Activated T-helper 1 cell treated with anti-CD3 and anti-CD28 coated beads, Interleukin-2, amount 50 U/mL, for 16 hours (primary cell): ENCODE measurements at places on chromosomes 5 and 9.

GRCh38 chr9:7671847-7672246, 127.7 kb downstream of the DMAC1 start:
- no peak for DNase-seq

DNA sequence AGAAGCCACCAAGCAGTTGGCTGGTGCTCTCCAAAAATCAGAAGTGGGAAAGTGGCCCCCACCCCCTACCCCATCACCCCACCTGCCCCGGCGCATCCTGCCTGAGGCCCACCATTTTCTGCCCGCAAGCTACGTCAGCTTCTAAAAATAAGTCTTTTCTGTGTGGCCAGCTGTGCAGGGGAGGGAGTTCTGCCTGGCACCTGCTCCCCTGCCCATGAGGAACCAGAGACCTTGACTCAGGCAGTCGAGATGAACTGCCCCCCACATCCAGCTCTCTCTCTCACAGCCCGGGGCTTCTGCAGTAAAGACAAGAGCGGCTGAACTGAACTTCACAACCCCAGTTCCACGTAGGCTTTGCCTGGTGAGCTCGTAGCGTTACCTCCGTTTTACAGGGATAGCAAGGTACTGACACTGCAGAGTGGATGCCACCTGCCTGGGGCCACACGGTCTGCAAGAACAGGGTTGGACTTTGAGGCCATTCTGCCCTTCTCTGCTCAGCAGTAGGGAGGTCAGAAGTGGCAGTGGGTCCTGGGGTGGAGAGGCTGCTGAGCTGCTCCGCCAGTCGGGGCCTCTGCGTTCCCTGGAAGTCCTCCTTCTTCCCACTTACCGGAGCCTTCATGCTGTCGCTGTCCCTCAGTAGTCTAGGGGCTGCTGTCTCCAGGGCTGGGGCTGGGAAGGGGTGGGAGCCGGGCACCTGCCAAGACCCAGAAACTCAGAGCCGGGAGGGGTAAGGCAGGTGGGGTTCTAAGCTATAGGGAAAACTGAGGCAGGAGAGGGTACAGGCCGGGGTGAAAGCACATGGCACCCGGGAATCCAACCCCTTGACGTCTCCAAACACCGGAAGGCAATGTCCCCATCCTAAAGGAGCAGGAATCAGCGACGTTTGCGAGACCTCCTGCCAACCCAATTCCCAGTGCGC, 781 bp downstream of the ST6GALNAC4 start:
- DNase-seq, result no peak

DNA sequence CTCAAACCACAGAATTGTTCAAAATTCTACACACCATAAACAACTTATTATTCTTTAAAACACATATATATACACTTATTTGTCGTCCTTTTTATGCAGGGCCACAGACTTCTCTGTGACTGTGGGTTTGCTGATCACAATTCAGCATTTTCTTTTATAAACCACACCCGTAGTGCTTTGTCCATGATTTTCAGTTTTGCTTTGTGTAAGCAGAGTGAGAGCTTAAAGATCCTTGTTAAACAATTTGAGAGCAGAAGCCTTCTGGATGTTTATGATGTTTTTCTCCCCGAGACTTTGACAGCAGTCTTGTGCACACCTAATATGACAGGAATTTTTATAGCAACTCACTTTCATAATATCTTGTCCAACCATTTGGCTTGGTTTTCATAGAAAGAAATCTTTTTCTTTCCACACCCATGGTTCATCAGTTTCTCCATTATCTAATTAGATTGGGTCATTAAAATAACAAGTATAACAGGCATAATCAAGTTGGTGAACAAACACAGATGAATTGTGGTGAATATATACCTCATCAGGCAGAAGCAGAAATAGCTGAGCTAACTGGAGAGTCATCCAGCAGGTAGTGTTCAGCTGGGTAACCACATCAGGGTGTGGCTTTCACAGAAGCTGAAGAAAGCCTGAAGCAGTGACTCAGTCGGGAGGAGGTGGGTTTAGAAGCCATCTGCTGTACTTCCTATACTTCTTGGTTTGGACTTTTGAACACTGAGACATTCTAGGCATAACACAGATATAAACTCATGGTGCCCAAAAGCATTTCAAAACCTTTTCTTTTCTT, 232.8 kb downstream of the DOCK8 start:
- DNase-seq, result peak; percentile 44

DNA sequence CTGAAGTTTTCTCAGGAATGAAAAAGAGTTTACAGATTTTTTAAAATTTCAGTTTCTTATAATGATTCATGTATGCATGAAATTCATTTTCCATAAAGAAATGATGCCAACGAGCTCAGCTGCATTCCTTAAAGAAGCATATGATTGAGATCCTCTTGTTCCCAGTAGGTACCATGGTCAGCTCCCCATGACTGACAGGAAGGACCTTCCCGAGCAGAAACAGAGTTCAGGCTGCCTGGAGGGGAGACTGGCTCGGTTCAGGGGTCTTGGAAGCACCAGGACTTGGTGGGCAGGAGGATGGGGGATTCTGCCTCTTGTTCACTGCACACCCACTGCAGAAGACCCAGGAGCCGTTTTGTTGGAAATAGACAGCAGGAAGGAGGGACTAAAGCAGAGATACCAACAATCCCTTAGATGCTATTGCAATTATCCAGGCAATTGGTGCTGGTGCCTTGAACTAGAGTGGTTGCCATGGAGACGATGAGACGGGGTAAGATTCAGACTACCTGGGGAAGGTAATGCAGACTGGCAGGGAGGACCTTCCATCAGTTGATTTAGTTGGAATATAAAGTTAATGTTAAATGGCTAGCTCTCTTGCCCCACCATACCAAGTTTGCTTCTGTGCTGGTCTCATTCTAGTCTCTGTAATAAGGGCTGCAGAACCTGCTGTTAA, 447.8 kb downstream of the MTRR start:
- DNase-seq, result no peak

DNA sequence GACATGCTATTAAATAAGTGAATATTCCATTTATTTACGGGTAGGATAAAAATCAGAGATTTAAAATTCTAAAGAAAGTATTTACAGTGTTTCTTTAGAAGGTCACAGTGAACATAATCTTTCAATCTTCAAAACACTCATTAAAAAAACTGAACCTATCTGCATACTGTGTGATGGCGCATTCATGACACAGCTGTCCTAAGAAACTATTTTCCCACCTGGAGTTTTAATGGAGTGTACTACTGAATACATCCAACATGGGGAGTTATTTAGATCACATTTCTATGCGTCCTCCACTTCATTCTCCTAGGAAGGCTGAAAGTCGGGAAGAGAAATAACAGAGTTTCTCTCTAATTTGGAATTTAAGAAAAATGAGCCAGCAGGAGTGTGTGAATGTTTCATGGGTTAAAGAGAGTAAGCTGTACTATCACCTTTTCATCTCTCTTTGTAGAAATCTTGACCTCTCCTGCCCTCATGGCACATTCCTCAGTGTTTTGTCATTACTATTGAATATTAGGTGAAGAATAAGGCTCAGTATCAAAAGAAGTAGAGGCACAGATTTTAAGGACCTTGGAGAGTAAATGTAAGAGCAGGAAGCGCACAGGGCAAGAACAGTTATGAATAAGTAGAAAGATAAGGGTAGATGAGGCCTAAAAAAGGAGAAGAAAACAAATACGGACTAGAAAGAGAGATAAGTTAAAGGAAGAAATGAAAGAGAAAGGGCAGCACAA, 551.2 kb upstream of the TUSC1 start:
- DNase-seq, result no peak

- DNase-seq, result no peak
Observed at GRCh38 chr9:116942593-116943061, 255.5 kb downstream of the TRIM32 start.

GRCh38 chr5:118196229-118196628, 792.1 kb downstream of the DTWD2 start:
- no peak for DNase-seq

- no peak for DNase-seq
Observed at GRCh38 chr9:16996901-16997491, 126.5 kb upstream of the BNC2 start.

DNA sequence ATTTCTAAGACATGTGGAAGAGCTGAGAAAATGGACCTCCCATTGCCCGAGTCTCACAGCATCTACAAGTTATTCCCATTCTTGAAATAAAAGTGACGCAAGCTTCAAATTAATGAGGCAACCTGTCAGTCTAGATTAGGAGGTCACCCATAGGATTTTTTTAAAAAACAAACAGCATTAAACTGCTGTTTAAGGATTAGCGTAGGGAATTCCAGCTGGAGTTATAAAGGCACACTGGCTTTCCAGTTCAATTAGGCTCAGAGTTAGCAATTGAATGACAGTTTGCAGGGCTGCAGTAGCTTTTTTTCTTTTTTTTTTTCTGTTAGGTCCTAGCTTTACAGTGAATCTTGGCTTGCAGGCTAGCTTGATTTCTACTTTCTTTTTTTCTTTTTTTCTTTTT, 16.2 kb downstream of the PRKACG start:
- DNase-seq, result no peak

GRCh38 chr9:135746565-135746964, 44.6 kb downstream of the KCNT1 start:
- DNase-seq, result no peak

- DNase-seq, result no peak
Observed at GRCh38 chr9:3858961-3859360, 333.2 kb upstream of the RFX3 start.

GRCh38 chr9:75130621-75131230, 42.4 kb downstream of the OSTF1 start:
- no peak for DNase-seq

DNA sequence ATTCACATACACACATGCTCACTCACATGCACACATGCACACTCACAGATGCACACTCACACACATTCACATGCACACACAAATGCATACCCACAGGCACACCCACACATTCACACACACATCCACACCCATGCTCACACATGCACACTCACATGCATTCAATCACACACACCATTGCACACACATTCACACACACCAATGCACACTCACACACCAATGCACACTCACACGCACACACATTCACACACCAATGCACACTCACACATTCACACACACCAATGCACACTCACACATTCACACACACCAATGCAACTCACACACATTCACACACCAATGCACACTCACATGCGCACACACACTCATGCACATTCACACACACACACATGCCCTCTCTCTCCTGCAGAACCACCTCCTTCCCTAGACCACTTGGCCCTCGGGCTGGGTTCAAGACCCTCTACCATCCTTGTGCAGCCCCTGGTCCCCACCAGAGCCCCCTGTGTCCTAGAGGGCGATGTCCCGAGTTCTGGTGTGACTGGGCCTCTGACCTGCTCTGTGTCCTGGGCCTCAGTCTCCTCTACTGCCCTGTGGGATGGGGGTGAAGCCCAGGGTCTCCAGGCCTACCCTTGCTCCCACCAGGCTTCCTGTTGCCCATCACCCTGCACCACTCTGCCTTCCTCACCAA, 139.0 kb downstream of the OLFM1 start:
- no peak for DNase-seq

- no peak for DNase-seq
Observed at GRCh38 chr9:106405871-106406435, 457.0 kb upstream of the ZNF462 start.

DNA sequence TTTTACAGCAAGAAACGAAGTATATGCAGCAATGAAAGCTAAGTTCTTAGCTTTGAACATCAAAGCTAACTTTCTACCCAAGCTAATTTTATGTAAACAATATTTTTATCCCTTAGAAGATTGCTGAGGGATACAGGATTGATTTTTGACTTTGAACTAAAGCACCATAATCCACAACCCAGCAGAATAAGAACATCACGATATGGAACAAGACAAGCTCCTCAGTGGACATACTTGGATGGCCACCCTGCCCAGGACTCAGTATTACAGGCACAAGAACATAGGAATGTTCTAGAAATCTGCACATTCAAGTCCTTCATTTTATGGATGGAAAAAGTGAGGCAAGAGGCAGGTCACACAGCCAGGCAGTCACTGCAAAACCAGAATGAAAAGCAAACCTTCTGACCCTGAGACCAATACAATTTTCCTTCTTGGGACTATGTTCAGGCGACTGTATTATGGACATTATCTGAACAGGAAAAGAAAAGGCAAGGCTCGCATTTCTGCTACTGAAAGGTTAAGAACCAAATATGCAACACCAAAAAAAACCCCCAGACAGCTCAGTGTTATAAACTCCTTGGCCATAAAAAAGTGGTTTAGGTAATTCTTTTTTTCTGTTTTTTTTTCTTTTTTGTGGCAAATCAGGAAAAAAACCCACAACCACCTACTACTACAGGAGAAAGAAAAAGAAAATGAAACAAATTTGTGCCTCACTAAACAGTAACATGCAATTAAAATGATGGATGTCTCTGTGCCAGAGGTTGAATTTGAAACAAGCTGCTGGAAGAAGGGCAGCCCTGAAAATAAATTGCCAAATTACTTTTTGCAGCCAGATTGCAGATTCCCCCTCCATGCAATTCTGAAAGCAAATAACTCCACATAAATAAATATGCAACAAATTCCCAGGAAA, 25.4 kb downstream of the EPB41L4B start:
- DNase-seq, result no peak

GRCh38 chr5:458547-459353, 15.8 kb downstream of the EXOC3 start:
- DNase-seq, result peak; percentile 48

DNA sequence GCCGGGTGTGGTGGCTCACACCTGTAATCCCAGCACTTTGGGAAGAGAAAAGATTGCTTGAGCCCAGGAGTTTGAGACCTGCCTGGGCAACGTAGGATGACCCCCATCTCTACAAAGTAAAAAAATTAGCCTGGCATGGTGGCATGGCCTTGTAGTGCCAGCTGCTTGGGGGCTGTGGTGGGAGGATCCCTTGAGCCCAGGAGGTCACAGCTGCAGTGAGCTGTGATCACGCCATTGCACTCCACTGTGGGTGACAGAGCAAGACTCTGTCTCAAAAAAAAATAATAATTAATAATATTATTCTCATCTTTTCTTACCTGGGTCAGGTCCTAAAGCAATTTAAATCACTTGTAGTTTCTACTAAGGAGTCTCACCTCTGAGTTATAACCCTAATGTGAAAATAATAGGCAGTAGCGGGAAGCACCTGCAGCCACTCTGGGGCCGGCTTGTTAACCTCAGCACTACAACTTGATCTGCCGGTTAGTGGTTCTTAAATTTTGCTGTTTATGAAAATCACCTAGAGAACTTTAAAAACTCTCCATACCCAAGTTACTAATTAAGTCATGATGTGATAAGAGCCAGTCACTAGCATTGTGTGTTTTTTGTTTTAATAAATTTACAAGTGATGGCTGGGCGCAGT, 29.4 kb upstream of the PCAT7 start:
- DNase-seq, result no peak
